Cortex of kidney (tissue), 1 donor: ENCODE measurements at places on chromosomes 13 and 19.

GRCh38 chr13:79353693-79354092, 52.4 kb downstream of the RBM26 start:
- no peak for DNase-seq

- DNase-seq = no peak
These were observed 14.7 kb upstream of the FPR3 start for GRCh38 chr19:51780270-51780669.

DNA sequence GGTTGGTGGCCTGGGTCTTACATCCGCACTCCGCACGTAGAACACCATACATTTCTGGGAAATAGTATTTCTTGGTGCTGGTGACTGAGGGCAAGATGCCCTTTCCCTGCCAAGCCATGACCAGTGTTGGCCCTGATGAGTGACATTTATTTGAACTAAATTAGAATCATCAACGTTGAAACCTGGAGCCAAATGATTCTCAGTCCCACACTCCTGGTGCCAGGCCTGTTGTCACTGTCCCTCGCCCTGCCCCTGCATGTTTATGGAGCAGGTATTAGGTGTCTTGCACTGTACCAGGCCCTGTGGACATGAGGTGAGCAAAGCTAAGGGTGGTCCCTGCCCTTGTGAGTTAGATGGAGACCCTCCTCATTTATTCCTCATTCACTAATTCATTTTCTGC, 5.8 kb downstream of the CHST8 start:
- no peak for DNase-seq

DNA sequence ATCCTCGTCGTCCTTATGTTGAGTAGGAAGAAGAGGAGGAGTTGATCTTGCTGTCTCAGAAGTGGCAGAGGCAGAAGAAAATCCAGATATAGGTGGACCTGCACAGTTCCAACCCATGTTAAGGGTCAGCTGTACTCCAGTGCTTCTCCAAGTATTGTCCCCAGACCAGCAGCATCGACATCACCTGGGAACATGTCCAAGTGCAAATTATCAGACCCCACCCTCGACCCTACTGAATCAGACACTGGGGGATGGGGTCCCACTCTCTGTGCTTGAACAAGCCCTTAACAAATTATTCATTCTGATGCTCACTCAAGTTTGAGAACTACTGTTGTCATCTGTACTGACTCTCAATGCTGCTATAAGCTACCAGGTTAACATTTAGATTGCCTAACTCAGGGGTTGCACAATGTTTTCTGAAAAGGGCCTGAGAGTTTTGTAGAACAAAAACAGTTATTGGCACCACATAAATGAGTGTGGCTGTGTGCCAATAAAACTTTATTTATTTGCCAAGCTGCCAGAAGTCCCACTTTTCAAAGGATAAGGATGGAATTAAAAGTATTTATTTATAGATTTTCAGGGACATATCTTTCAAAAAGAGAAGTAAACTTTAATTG, 226.7 kb upstream of the IPO5 start:
- no peak for DNase-seq

- no peak for DNase-seq
These were observed 953 bp downstream of the KCNN4 start for GRCh38 chr19:43779820-43780219.

GRCh38 chr19:13969897-13970296, 17.6 kb downstream of the DCAF15 start:
- no peak for DNase-seq

DNA sequence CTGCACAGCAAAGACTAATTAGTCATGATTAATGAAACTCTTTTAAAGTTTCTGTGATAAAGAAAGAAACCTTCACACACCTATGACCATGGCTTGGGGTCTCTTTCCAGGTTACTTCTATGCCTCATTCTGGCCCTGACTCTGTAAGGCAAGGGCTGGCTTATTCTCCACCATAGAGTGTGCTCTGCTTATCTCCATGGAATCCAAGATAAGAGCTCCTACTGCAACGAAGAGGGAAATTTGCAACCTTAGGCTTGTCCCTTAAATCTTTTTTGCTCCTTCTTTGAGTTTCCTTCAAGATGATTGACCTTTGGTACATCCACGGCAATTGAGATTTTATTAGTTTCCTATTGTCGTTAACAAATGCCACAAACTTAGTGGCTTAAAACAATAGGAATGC, 239.9 kb downstream of the SPRY2 start:
- DNase-seq = no peak

DNA sequence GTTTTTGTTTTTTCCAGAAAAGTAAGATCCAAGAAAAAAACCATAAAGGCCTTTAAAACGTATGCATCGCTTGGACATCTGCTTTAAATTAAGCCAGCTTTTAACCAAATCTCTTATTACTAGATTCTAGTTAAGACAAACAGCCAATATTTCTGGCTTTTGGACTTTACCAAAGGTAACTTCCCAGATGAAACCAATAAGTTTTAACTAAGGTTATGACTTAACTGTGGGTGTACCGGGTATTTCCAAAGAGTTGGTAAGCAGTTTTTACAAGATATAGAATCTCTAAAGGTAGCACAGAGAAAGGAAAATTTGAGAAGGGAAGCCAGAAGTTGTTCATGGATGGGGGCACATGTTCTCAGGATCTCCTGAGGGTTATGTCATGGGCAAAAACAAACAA, 34.0 kb downstream of the CEACAM1 start:
- no peak for DNase-seq

DNA sequence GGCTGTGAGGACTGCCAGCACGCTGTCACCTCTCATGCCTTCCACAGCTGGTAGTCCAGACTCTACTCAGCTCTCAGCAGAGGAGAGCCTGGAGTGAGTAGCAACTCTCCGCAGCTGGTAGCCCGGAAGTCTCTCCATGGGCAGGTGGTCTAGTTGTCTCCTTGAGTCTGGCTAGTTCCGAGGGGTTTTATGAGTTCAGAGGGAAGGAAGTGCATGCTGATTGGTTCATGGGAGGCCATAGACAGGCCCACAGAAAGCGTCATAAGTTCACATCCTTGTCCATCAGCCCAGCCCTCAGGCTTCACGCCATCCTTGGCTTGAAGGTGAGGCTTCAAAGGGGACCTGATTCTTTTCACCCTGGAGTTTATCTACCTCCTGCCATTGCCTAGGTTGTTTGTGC, 2662.4 kb upstream of the PCDH20 start:
- DNase-seq = no peak

- no peak for DNase-seq
These were observed 147.1 kb downstream of the B3GLCT start for GRCh38 chr13:31346891-31347290.

- DNase-seq = no peak
These were observed 652.2 kb downstream of the DACH1 start for GRCh38 chr13:71214821-71215220.

DNA sequence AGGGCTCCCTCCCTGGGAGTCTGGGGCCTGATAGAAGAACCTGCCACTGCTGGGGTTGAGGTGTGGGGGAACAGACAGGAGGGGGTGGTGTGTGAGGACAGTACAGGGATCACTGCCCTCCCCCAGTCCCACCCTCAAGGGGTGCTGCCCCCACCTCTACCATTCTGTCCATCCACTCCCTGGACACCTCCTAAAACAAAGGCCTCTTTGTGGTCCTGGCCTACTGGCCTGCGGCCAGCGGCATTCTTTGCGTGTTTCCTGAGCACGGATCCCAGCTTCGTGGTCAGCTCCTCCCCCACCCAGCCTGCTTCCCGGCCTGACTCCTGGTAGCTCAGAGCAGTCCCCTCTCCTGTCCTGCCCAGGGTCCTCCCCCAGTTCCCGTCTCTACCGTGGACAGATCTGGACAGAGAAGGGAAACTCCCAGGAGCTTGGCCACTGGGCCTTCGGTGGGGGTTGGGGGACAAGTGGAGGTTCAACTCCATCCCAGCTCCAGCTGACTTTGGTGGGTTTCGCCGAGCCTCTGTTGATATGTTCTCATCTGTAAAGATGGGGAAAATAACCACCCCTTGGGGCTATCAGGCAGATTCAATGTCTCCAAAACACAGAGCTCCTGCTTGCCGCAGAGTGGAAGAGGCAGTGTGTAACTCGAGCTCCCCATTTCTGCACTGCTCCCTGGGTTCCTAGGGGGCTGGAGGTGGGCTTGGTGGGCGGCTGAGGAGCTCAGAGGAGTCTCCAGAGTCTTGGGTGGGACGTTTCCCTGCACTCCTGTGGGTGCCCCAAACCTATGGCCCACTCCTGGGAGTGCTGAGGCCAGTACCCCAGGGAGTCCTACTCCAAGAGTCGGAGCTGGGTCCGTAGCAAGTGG, 48.7 kb downstream of the LYL1 start:
- DNase-seq = no peak

DNA sequence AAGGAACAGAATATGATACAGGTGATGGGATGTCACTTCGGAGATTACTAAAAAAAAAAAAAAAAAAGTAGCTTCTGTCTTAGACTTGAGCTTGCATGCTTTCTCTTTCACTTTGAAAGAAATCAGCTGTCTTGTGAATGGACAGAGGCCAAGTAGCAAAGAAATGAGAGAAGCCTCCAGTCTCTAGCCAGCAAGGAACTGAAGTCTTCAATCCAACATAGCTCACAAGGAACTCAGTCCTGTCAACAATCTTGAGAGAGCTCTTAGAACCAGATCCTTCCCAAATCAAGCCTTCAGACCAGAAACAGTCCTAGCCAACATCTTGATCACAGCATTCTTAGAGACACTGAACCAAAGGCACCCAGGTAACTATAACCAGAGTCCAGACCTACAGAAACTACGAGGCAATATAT, 7.7 kb downstream of the N4BP2L2 start:
- no peak for DNase-seq

GRCh38 chr13:90438576-90438975, 908.9 kb upstream of the MIR17HG start:
- no peak for DNase-seq

GRCh38 chr13:110648848-110649421, 33.6 kb downstream of the NAXD start:
- no peak for DNase-seq

GRCh38 chr13:114123876-114124275, 8.5 kb downstream of the RASA3 start:
- no peak for DNase-seq

DNA sequence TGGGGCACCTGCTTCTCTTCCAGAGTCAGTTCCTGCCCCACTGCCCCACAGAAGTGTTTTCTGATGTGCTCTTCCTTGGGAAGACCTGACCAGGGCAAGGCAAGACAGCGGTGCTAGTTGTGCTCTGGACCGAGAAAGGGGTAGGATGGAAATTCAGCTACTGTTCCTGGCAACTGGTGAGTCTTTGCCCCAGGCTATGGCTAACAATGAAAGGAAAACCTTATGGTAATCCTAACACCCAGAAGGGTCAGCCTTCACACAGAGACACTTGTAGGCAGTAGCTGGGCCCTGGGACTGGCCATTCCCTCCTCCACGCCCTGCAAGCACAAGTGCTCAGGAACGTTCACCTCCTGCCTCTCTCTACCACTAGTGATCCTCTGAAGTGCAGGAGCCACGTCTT, 9.6 kb upstream of the CYSLTR2 start:
- no peak for DNase-seq

DNA sequence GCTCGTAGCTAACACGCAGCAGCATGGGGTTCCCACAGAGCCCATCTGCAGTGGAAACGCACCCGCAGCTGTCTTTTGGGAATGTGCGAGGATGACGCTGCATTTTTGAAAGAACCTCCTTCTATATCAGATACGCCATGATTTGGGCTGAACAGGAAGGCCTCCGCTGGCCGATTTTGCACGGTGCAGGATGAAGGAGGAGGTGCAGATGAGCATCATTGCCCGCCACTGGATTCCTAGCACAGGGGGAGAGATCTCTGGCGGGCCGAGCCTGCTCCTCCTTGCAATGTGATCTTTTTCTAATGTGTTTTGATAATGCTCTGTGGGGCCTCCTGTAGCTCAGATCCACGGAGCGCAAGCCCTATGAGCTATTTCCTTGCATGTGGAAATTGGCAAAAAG, 55.5 kb downstream of the EFNB2 start:
- DNase-seq = no peak

GRCh38 chr19:40529093-40529954, 47.3 kb upstream of the SHKBP1 start:
- DNase-seq = no peak

GRCh38 chr13:91123456-91124127, 223.9 kb upstream of the MIR17HG start:
- DNase-seq = no peak

DNA sequence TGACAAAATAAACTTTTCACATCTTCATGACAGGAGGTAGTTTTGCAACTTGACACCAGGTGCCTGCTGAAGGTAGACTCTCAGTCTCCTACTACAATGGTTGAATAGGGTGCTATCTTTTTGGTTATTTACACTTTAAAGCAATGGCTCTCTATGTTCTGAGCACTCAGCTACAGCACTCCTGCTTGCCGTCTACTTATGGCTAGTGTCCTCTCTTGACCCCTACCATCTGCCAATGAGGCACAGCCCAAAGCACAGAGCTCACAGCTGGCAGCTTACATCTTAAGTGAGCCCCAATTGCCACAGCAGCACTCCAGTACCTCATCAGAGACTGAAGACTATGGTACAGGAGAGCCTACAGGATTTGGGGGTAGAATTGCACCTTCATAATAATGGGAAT, 11.4 kb downstream of the ZNF708 start:
- DNase-seq = no peak

DNA sequence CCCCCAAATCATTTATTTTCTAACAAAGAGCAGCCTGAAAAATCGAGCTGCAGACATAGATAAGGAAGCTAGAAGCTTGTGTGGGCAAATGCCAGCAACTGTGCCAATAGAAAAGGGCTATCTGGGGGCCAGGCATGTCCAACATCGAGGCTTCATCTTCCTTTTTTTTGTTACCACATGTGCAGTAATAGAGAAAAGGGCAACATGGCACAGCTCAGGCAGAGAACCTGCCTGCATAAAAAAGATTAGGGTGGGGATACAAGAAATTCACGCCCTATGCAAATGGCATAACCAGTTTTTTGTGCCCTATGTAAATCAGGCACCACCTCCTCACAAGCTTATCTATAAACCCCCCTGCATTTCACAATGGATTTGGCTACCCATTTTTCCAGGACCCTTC, 60.4 kb upstream of the ABCC4 start:
- no peak for DNase-seq

DNA sequence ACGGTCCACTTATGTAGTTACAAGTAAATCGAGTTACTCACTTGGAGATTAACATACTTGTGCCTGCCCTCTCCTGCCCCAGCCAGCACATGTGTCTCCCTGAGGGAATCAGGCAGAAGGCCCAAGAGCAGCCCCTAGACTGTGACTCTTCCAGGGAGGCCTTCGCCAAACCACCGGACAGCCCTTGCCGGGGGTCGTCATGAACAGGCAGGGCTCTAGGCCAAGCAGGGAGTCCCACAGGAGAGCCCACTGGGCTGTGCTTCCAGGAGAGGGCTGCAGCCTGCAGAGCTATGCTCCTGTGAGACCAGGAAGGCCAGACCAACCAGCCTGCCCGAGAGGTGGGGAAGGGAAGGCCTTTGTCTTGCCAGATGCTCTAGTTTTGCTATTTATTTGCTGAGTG, 283.3 kb downstream of the FOXO1 start:
- DNase-seq = no peak

GRCh38 chr13:111911121-111911720, 155.7 kb upstream of the SOX1 start:
- no peak for DNase-seq

- DNase-seq = no peak
These were observed 10.5 kb downstream of the STOML3 start for GRCh38 chr13:38979891-38980749.

- DNase-seq = no peak
These were observed 246.1 kb downstream of the NDFIP2 start for GRCh38 chr13:79727086-79727485.

- DNase-seq = no peak
These were observed 5.7 kb downstream of the COMP start for GRCh38 chr19:18785179-18786124.
